NCI-H1417 (cell line): ENCODE measurements at places on chromosomes 11 and 22.

GRCh38 chr11:100434821-100435641, 252.1 kb upstream of the ARHGAP42 start:
- DNase-seq, result no peak

DNA sequence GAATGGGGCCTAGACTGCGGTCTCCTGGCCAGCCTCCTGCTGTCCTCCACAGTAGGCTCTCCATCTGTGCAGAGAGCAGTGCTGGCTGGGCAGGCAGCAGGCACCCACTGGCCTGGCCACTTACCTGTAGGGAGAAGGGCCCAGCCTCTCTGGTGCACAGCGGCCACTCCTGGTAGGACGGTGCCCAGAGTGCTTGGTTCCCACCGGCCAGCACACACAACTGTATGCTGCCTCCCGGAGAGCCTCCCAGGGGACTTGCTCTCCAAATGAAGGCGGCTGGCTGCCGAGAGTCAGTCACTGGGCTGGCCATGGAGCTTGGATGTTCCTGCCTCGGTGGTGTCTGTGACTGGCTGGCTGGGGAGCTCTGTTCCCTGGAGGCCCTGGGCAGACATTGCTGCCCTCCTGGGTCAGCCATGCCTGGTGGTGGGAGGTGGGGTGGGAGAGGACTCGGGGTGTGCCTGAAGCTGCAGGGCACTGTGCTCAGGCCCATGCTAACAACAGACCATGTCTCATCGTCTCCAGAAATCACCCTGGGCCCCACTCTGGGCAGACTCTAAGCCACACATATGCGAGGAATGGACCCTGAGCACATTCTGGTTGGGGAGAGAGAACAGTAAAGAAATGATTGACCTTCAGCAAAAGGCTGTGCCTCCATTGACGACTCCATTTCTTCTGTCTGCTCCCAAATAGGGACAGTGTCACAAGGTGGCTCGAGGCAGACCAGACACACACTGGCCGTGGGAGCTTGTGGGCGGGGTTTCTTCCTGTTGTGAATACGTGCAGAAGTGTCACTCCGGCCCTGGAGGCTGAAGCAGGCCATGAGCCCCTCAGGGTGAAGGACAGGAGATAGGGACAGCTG, 350.8 kb downstream of the TBC1D22A start:
- no peak for DNase-seq

GRCh38 chr11:83671289-83671688, 385.1 kb upstream of the CCDC90B start:
- DNase-seq, result no peak

DNA sequence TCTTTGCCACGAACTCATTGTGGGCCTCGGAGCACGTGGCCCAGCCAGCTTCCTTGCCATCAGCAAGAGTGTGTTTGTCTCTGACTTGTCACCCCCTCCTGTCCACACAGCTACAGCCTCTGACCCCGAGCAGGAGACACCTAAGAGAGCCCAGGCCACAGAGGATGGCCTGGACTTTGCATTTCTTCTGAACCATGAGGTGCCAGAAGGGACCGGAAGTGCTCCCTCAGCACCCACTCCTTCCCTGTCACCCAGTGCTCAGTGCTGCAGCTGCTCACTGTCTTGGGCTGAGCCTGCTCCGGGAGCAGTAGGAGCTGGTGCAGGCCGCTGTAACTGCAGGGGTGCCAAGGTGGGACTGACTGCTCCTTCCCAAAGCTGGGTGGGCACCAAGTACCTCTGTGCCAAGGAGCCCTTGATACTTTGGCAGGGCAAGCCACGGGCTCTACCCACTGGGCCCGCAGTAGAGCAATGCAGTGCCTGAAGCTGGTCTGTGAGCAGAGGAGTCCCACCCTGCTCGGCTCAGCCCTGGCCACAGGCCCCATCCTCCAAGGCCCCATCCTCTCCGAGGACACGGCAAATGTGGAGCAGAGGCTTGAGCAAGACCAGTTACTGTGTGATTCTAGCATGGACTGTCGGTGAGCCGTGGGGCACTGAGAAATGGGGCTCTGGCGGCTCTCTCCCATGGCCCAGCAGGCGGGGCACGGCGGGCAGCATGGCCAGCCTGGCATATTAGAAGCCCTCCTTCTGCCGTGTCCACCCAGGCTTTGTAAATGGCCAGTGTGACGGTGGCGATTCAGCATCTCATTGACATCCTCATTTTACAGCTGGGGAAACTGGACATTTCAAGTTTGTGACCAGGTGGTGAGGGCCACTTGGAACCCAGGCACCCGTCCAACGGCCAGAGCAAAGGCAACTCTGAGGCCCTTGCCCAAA, 6.3 kb downstream of the GRK2 start:
- no peak for DNase-seq

DNA sequence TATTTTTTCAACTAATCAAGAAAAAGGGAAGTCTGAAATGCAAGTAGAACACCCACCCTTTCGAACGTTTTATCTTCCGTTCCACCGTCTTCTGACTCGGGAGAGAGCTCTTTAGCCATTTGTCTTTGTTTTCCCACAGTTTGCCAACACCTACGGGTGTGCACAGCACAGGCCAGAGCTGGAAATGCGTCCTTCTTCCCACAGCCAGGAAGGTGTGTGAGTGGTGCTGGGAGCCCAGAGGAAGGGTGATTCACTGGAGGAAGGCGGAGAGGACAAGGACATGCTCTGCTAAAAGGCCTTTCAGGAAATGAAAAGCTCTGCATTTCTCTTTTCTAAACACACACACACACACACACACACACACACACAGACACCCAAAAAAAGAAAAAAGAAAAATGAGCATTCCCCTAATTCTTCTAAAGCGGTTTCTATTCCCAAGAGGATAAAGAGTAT, 18.5 kb downstream of the ENDOD1 start:
- DNase-seq, result no peak

GRCh38 chr11:64518928-64519327, 72.1 kb upstream of the SLC22A12 start:
- no peak for DNase-seq

- no peak for DNase-seq
Measured at GRCh38 chr11:132862933-132863332, 669.4 kb downstream of the OPCML start.

- peak; percentile 13 for DNase-seq
Measured at GRCh38 chr11:111983187-111983986, 41.8 kb upstream of the DLAT start.

GRCh38 chr22:27627444-27627833, 174.1 kb downstream of the MN1 start:
- no peak for DNase-seq

DNA sequence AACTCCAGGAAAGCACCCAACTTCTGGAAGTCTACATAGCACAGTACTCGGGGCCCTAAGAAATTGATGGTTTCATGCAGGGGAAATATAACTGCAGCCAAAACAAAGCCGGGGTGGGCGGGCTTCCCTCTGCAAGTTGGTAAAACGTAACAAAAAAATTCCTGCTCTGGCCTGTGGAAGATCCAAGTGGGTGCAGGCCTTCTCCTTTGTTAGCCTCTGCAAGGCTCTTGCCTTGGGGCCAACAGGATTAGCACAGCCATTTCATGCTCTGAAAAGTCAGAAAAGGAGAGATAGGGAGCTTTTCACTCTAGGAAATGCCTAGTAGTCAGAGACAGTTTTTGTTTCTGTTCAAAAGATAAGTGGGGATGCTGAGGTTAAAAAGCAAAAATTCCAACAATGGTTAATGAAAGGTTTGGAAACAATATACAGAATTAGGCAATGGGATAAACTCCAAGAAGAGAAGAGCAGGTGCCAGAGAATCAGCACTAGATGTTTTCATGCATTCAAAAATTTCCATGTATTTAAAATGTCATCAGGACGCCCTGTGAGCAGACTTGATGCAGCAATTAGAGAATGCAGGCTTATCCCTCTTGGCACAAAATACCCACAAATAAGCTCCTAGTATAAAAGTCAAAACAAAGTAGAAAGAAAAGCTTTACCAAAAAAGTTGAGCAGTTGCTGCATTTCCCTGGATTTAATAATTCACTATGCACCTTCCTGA, 72.3 kb upstream of the CHRM4 start:
- no peak for DNase-seq

DNA sequence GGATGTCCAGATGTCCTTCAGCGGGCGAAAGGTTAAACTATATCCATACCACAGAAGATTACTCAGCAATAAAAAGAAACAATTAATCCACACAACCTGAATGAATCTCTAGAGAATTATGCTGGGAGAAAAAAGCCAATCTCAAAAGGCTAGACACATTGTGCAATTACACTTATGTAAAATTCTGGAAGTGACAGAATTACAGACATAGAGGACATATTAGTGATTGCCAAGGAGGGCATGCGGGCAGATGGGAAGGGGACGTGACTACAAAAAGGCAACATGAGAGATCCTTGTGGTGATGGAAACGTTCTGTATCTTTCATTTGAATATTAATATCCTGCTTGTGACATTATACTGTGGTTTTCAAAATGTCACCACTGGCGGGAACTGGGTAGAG, 103.5 kb upstream of the BMAL1 start:
- no peak for DNase-seq

DNA sequence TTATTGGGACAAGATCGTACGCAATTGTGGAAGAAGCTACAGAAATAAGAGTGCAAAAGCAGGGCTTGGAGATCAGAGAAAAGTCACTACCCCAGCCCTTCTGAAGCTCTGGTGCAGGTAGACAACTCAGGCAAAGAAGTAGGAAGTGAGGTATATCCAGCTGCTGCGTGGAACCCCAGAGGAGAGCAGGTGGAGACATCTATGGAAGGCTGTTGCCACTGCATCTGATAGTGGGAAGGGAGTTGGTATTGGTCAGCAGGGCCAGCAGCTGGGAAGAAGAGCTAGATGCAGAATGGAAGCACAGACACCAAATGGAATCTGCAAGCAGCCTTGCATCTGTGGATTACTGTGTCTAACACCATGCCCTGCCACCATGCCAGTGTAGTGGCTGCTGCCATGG, 165.1 kb downstream of the WNT11 start:
- DNase-seq, result no peak

GRCh38 chr11:16678466-16679116, 59.9 kb upstream of the C11orf58 start:
- DNase-seq, result no peak

GRCh38 chr22:50567721-50568252, 5.1 kb upstream of the SYCE3 start:
- no peak for DNase-seq

- no peak for DNase-seq
Measured at GRCh38 chr22:42515896-42516295, 3.7 kb downstream of the RRP7A start.

GRCh38 chr11:94184362-94184761, 55.7 kb downstream of the PANX1 start:
- DNase-seq, result no peak

- peak; percentile 6 for DNase-seq
Measured at GRCh38 chr11:14418801-14419417, 59.9 kb upstream of the RRAS2 start.

- no peak for DNase-seq
Measured at GRCh38 chr11:65505466-65506289, 6.8 kb downstream of the MALAT1 start.

DNA sequence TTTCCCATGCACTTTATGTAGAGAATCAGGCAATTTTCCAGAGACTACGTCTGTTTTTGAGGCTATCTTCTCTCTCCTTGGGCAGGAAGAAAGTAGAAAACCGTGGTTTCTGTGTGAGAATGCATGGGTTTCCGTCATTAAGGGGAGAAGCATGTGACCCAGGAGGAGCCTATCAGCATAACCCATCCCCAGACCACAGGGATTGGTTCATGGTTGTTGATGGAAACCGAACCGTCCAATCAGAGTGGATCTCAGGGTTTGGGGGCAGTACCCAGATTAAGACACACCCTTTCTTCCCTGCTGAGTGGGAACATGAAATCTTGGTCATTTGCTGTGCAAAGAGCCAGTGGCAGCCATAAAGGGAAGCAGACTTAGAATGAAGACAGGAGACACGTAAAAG, 517.8 kb downstream of the MN1 start:
- no peak for DNase-seq

DNA sequence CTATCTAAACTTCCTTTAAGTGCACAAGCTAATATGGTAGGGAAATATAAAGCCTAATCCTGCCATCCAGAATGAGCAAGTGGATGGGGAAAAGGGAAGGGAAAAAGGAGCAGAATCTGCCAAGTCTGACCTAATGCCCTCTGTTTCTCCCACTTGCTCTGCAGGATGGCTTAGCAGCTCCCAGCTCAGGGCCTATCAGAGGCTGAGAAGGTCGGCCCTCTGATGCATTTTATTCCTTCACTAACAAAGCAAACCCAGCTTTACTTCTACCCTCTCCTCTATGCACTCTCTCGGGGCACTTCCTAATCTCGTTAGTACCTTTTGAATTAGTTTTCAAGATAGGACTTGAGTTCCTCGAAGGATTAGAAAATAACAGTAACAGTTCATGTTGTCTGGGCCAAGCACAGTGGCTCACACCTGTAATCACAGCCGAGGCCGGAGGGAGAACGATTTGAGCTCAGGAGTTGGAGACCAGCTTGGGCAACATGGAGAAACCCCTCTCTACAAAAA, 9.9 kb upstream of the OR51V1 start:
- no peak for DNase-seq

DNA sequence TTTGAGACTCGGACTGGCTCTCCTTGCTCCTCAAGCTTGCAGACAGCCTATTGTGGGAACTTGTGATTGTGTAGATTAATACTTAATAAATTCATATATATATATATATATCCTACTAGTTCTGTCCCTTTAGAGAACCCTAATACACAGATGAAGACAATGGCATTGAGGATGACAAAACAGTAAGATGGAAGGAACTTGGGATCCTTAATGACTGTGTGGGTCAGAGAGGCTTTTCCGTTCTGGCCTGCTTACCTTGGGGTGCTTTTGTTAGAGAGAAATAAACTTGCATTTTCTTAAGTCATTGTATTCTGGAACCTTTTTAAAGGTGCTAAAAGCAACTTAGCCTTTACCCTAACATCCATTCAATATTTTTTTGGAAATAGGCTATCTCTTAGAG, 49.6 kb upstream of the RRAS2 start:
- DNase-seq, result no peak

- DNase-seq, result no peak
Measured at GRCh38 chr11:94834911-94835593, 66.9 kb downstream of the AMOTL1 start.

- DNase-seq, result no peak
Measured at GRCh38 chr11:18203723-18204122, 31.1 kb downstream of the MRGPRX4 start.

- DNase-seq, result no peak
Measured at GRCh38 chr11:130510407-130511006, 62.1 kb downstream of the ADAMTS15 start.

- no peak for DNase-seq
Measured at GRCh38 chr11:68938816-68939582, 35.3 kb downstream of the IGHMBP2 start.

DNA sequence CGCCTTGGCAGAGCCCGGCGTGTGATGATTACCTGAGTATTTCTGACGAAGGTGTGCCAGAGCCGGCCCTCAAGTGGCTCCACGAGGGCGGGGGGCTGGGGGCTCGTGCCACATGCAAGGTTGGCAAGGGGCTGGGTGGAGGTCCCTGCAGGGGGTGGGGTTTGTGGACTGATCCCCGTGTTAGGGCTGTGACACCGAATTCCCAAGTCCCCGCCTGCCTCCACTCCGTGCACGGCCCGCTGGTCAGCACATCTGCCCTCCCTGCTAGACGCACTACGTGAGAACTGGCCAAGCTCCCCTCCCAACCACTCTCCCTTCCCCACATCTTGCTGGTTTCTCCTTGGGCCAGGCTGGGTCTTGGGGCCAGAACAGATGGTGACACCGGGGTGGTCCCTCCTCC, 34.2 kb downstream of the GRAMD4 start:
- DNase-seq, result no peak

- no peak for DNase-seq
Measured at GRCh38 chr22:28442264-28442710, 237.4 kb downstream of the TTC28 start.
